Glutamatergic neuron (in vitro differentiated cells): ENCODE measurements at places on chromosomes 3 and 15.

DNA sequence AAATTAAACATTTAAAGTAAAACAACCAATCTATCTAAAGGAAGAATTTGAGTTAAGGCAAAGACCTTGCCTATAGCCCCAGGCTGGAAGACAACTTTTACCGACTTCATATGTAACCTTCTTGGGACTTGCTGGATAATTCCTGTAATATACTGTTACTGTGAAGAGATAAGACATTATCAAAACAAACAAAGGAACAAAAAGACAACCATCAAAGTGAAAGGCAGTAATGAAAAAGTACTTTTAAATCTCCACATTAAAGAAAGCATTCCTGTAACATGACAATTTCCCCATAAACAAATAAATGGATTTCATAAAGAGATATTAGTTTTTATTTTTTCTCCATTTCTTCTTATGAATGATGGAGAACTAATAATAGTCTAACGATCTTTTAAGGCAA is 2.4 kb downstream of the CMTM6 start:
- no peak for DNase-seq
- H3K27me3 ChIP-seq: peaks cover 3% of the 10 kb centered on the region
- no peak overlapping the region for H3K27ac ChIP-seq
- H3K4me3 ChIP-seq: peak overlapping the region; percentile 1

DNA sequence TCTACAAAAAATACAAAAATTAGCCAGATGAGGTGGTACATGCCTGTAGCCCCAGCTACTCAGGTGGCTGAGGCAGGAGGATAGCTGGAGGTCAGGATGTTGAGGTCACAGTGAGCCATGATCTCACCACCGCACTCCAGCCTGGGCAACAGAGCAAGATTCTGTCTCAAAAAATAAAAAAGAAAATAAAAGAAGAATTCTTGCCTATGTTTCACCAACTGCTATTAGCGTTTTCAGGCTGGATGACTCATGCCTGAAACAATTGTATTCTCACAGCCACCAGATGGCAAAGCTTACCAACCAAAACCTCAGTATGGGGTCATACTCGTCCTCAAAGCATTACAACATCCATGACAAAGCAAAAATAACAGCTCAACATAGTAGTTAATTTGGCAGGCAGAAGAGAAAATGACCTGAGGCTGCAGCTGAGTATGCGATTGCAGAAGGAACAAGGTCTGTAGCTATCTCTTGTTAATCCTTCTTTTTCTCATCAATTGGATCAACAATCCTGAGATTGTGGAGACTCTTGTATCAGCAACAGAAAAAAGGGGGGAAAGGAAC is 52.2 kb downstream of the TP53BP1 start:
- H3K4me3 ChIP-seq: no peak overlapping the region
- no peaks in the 10 kb centered on the region for H3K36me3 ChIP-seq
- H3K27me3 ChIP-seq: no peaks in the 10 kb centered on the region
- H3K27ac ChIP-seq: no peak overlapping the region

GRCh38 chr15:96687388-96688107 is 357.0 kb downstream of the NR2F2 start:
- H3K36me3 ChIP-seq: no peaks in the 10 kb centered on the region
- DNase-seq: no peak
- H3K27me3 ChIP-seq: no peaks in the 10 kb centered on the region

GRCh38 chr3:82157952-82158351 is 396.5 kb upstream of the GBE1 start:
- H3K27me3 ChIP-seq: peaks cover 3% of the 10 kb centered on the region
- peaks cover 7% of the 10 kb centered on the region for H3K36me3 ChIP-seq
- no peak overlapping the region for H3K4me3 ChIP-seq
- no peak overlapping the region for H3K27ac ChIP-seq
- DNase-seq: no peak

DNA sequence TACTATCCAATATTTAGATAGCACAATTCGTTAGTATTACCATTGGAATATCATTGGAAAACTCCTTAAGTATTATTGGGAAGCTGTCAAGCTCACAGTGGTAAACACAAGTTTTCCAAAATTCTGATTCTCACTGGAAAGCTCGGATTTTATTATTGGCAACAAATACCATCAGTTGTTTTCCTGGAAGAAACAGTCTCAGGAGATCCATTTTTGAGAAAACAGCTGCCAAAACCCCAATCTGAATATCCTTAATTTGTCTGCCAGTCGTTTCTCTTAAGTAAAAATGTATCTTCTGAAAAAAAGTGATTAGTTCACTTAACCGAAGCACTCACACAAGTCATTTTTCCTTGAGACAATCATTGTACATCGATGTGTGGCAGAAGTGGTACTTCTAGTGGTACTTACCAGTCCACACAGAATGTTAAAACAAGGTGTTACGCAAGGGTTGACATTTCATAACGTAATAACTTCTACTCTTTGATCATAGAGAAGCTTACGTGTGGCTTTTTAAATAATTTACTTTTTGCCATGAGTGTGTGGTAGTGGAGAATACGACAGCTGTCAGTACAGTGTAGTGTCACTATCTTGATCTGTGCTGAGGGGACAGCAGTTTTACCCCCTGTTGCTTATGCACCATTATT is 74.9 kb downstream of the FAM43A start:
- H3K4me1 ChIP-seq: peaks cover 20% of the 10 kb centered on the region
- no peak overlapping the region for H3K27ac ChIP-seq
- no peak overlapping the region for H3K4me3 ChIP-seq
- no peaks in the 10 kb centered on the region for H3K36me3 ChIP-seq
- no peak for DNase-seq
- peaks cover 3% of the 10 kb centered on the region for H3K27me3 ChIP-seq
